Fibroblast of gingiva (primary cell): ENCODE measurements at places on chromosomes 4 and X.
A peak's percentile ranks its signal among the peaks of the same experiment; 100 is the strongest.

GRCh38 chr4:107896646-107897045, 34.7 kb upstream of the CYP2U1 start:
- no peak for DNase-seq

GRCh38 chrX:13472975-13473374, 96.4 kb upstream of the EGFL6 start:
- no peak for DNase-seq

GRCh38 chr4:101944649-101945048, 154.1 kb downstream of the BANK1 start:
- peak; percentile 5 for DNase-seq

GRCh38 chr4:159017323-159018026, 85.4 kb upstream of the RAPGEF2 start:
- no peak for DNase-seq

DNA sequence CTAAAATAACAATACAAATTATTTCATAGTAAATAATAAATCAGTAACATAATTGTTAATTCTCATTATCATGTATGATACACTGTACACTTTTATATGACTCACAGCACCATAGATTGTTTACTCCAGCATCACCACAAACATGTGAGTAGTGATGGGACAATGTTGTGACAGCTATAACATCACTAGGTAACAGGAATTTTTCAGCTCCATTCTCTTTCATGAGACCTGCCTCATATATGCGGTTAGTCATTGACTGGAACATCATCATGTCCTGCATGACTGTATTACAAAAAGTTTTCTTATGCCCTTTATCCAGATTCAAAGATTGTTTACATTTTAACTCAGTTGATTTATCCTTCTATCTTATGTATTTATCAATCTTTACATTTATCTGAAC, 1530.0 kb downstream of the PCDH18 start:
- peak; percentile 56 for DNase-seq

DNA sequence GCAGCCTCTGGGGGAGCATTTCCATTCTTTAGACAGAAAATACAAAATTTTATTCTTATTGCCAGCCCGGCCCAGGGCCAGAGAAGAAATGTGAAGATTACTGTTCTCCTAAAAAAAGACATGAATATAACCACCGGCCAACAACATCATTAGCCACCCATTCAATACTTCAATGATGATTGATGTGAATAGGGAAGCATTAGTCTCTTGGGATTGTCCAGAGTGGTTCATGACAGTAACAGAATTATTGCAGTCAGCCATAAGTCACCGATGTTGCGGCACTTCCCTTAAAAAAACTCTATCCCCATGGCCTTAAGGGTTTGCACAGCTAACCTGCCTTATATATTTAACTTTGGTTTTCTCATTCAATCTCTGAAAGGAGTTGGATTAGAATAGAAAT, 418.7 kb downstream of the CENPC start:
- DNase-seq = no peak

DNA sequence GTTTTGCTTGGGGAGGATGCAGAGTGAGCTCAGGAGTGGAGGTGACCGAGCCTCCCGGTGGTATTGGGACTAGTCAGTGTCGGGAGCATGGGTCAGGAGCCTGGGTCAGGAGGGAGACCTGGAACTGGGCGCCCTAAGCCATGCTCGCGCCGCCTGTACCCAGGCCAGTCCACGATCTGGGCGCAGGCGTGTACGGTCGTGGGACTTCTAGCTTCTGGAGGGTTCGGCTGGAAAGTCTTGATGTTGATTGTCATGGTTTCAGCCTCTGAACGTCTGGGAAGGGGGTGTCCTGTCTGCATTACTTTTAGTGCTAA, 244 bp downstream of the EIF2S3 start:
- DNase-seq = no peak

- peak; percentile 36 for DNase-seq
Observed at GRCh38 chrX:148871422-148872160, 371.2 kb downstream of the AFF2 start.

DNA sequence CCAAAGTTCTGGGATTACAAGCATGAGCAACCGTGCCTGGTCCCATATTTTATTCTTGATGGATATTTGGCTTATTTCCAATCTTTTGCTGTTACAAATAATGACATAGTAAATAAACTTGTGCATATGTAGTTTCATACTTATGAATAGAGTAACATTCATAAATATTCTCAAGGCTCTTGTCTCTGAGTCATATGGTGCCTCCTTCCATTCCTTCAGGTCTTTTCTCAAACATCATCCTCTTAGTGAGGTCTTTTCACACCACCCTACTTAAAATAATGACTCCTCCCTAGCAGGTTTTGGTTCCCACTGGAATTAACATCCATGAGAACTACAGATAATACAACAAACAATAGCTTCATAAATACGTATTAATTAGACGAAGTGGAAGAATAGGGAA, 416.6 kb downstream of the IQCM start:
- no peak for DNase-seq

- DNase-seq = no peak
Observed at GRCh38 chr4:8235224-8235623, 34.3 kb upstream of the HTRA3 start.

- DNase-seq = no peak
Observed at GRCh38 chr4:112203593-112203992, 28.0 kb upstream of the AP1AR start.

- no peak for DNase-seq
Observed at GRCh38 chr4:30868111-30868895, 148.1 kb downstream of the PCDH7 start.

DNA sequence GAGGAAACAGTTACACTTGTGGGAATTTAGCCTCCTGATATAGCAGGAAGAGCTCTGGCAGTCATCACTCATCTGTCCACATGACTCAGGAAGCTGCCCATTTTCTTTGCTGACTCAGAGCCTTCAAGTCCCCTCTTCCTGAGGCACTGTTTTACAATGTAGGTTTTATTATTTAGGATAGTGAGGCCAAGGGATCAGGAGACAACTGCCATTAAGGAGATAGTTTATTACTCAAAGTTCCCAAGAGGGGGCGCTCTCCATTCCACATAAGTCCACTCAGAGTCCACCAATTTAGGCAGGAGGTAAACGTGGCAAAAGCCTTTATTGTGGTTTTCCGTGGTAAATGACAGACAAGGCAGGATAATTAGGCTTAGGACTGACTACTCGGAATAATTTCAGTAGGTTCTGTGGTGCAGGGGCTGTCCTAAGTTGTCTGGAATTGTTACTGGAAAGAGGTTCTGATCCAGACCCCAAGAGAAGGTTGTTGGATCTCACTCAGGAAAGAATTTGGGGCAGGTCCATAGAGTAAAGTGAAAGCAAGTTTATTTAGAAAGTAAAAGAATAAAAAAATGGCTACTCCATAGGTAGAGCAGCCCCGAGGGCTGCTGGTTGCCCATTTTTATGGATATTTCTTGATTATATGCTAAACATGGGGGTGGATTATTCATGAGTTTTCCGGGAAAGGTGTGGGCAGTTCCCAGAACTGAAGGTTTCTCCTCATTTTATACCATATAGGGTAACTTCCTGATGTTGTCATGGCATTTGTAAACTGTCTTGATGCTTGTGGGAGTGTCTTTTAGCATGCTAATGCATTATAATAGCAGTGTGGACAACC, 96.0 kb upstream of the RAB40AL start:
- DNase-seq = no peak

DNA sequence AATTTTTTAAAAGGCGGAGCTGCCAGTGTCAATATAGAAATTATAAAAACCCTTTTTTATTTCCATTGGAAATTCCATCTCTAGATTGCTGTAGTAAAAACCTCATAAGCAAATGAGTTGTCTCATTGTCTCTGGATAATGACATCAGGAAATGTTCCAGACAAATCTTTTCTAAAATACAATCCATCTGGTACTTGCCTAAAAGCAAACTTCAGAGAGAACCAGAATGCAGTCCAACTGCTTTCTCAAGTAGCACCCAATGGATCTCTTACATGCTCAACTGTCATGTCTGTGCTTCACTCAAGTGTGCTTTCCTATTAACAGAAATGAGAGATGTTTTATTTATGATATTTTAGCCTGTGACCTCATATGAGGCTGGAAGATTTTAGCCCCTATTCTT, 399.6 kb upstream of the NDST3 start:
- DNase-seq = no peak

DNA sequence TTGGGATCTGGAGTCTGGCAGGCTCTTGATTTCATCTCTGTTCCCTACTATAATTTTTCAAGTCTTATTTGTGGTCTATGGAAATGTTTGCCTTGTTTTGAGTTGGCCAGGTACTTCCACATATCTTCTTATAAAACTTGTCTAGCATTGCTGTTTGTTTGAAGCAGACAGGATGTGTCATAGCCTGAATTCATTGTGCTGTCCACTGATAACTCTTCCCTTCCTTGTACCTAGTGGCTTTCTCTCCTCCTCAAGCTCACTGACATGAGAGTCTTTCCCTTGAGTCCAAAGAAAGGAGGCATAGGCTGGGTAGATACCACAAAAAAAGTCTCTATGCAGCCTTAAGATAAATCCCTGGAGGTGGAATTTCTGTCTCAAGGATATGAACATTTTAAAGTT, 59.2 kb upstream of the FAM241A start:
- no peak for DNase-seq

DNA sequence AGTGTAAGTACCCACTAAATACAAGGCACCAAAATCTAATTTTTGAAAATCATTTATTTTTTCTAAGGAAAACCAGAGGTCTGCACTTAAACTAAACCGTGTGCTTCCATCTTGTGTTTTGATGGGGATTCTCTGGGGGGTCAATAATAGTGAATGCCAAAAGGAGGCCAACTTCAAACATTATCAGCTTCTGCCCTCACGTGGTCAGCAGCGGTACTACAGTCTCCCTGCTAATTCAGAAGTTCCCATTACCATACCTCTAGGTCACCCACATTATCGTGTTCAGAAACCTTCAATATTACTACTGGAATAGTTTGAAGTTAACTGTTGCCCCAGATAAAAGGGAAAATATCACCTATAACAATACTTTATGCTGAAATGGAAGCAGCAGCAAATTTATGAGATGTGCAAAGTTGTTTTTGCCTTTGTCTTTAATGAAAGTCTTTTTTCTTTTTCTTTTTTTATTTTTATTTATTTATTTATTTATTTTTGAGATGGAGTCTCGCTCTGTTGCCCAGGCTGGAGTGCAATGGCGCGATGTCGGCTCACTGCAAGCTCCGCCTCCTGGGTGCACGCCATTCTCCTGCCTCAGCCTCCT, 17.3 kb downstream of the CTPS2 start:
- DNase-seq = peak; percentile 7

DNA sequence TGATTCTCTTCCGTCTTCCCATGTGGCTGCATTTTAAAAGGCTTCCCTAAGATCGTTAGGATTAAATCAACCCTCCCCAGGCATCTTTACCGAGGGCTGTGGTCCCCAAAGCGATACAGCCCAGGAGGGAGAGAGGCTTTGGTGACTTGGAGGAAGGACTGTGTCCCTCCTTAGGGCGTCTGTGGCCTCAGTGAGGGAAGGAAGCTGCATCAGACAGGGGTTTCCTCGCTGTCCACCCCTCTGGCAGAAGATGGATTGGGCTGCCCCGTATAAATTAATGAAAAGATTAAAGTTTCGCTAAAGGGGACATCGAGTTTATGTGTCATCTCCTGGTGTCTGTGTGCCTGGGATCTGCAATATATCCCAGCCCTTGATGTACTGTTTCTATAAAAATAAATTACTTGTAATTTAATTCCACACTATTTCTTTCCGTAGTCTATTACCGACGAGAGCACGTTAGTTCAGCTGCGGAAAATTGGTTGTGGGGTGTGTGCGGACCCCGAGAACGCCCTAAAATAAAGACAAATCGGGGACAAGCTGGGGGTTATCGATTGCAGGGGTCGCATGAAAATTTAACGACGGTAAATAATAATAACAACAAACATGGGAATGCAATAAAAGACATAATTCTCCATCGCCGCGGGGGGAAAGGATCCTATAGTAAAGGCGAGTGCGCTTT, 6.5 kb downstream of the SHOX start:
- no peak for DNase-seq

DNA sequence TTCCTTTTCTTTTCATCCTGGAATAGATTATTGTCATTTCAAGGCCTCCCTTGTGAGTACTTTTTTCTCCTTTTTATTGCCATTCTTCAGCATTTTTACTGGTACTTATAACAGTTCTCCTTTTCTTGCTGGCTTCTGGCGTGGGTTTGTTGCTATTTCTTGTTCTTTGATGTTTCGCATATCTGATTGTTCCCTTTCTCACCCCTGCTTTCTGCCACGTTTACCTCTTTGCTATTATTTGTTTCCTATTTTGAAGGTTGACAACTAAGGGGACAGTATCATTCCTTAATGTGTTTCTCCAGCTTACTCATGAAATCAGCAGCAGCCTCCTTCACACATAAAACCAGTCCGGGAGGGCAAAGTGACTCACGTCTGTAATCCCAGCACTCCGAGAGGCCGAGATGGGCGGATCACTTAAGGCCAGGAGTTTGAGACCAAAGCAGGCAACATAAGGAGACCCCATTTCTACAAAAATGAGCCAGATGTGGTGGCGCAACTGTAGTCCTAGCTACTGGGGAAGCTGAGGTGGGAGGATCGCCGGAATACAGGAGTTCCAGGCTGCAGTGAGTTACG, 72.6 kb downstream of the DMD start:
- DNase-seq = no peak

DNA sequence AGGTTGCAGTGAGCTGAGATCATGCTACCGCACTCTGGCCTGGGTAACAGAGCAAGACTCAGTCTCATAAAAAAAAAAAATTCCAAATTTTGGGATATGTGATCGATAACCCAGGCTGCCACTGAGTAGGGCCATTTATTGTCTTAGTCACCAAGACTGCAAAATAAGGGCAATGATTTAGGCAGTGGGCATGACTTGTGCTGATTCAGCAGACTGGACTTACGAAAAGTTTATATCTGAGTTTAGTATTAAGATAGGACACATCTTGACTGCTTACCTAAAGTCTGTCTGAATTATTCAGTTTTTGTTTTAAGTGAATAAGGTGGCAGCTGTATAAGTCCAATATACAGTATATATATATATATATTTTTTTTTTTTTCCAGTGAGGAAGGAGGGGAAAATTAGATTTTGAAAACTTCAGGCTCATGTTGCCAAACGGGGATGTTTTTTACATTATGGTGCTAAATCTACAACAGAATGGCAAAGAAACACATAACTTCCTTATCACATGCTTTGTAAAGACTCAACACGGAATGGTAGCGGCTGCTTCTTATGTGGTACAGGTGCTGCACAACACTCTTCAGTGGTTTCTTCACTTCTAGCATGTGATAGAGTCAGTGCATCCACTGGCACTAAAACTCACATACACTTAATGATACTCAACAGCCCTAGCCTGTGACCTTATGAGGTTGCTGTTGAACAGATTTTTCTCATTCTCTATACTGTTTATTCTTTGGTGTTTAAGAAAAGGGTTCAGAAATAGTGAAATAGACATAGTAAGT, 6.5 kb downstream of the TEX13D start:
- no peak for DNase-seq

DNA sequence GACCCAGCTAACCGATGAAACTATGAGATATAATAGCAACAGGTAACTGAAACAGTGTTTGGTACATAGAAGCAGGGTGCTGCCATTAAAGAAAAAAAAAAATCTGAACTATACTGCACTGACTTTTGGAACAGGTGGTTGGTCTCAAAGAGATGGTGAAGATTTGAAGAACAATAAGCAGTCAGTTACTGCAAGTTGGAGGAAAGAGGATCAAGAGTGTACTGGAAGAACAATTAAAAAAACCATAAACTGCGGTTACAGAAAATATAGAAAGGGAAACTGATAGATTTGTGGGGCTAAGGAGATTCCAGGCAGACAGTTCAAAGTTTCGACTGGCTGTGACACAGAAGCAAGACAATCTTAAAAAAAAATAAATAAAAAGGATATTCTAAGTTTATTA, 181.9 kb upstream of the TRAM1L1 start:
- DNase-seq = no peak
